NCI-H1048 (cell line): ENCODE measurements at places on chromosomes 11 and 22.

DNA sequence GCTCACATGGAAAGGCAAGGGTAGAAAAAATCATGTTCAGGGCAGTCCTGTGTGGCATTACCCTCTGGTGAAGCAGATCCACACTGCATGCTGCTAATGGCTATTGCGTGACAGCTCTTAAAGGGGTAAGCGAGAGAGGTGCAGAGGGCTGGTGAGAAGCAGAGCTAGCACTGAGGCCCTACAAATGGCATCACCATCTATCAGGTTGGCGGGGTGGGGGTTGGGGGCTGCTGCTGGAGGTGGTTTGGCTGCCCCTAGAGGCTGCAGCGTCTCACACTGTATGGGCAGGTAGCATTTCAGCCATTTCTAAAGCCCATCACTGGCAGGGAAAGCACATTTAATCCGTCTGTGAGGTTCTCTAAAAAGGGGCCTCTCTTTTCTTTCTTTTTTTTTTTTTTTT is 16.9 kb upstream of the TMA7B start:
- no peak for DNase-seq

DNA sequence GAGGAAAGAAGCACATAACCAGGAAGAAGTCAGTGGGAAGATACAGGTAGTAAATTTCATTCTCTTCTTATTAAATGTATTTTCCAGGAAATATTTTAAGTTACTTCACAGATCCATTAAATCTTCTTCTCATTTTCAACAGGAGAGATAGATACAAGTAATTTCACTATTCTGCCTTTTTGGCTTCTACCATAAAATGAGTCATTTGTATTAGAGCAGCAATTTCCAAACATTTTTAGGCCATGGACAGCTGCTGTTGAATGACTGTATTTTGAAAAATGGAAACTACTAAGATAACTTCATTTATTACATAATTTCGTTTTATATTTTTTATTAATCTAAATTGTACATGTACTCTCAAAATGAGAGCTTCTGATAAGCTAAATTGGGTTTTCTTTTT is 809.6 kb upstream of the API5 start:
- no peak for DNase-seq

DNA sequence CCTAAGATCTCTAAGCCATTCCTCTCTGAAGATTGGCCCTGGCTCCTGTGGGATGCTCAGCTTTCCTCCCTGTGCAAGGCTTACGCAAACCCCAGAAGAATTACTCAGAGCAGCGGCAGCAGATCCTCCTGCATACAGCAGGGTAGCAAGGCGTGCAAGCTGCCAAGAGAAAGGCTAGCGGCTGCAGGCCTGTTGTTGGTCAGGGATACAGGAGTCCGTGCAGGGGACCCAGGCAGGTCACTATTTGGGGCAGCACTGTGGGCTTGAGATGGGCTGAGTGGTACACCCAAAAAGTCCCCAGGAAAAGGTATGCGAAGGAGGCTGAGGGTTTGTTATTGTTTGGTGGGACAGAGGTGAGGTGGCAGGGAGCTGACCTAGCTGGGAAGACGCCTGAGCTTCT is 1.5 kb downstream of the GLB1L2 start:
- no peak for DNase-seq

GRCh38 chr11:130827451-130828377 is 88.6 kb downstream of the SNX19 start:
- no peak for DNase-seq

DNA sequence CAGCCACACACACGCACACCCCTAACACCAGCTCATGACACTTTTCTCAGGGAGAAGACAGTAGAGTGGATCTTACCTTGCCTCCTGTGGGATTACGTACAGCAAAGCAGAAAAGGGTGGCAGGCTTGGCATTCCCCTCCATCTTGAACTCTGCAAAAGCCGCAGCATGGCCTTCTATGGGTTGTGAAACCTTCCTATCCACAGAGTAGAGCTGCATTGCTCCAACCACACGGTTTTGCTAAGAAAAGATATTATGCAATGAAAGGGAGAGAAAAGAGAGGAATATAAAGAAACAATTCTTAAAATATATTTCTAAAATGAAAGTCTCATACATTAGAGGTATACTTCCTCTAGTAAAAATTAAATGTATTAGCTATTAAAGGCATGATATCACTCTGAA is 48.8 kb downstream of the CLTCL1 start:
- DNase-seq: no peak

DNA sequence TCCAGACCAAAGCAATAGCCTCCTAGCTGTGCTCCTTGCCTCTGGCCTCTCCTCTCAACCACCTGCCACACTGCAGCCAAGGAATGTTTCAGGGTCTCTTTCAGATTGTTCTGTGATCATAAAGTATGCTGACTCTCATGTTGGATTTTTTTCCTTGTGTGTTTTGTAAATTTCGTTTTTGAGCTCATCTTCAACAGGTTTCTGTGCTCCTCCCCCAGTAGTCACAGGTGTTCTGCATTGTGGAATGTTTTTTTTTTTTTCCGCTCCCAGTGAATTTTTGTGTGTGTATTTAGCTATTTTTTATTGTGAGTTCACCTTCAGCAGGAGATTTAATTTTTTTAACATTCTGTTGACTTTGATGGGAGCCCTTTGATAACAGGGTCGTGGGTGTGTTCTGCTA is 153.7 kb downstream of the MYO18B start:
- no peak for DNase-seq

DNA sequence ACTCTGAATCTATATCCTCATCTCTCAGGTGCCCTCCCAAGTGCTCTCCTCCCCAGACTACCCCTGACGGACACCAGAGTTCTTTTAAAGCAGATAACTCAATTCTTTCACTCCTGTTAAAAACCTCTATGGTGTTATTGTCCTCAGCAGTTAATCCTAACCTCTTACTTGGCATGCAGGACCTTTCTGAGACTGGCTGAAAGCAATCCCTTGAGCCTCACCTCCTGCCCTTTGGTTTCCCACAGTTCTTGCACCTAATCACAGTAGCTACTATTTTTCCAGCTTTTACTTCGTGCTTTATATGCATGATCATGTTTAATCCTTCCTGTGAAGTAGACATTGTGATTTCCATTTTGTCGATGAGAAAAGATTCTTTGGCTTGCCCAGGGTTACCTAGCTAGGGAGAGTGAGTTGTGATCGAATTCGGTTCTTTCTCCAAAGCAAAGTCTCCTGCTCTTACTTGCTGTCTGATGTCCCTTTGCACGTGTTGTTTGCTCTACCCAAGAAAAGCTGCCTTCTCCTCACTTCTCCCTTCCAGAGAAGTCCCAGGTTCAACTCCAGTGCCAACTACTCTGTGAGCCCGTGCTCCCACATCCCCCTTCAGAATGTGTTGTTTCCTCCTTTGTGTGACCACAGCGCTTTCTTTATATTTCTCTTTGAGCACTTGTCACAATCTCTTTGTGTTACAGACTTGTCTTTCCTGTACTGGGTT is 2.1 kb downstream of the UBE2L3 start:
- DNase-seq: no peak

DNA sequence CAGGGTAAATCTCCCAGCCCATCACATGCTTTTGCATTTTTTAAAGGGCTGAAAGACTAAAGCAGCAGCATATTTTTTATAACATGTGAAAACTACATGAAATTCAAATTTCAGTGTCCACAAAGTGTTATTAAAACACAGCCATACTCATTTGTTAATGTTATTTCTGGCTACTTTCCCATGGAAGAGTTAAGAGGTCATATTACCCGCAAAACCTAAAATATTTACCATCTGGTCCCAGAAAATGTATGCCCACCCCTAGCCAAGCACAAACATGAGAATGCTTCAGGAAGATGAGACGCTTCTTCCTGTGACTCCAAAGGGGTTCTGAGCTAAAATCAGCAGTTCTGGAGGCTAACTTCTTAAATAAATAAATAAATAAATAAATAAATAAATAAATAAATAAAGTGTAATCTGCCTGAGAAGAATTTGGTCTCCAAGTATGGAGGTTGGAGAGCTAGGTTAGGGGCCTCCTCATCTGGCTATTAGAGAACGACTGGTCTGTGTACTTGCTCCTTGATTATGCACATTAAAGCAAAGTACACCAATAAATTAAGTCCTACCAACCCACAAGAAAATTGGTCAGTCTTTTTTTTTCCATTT is 9.7 kb downstream of the IMMP1L start:
- no peak for DNase-seq

DNA sequence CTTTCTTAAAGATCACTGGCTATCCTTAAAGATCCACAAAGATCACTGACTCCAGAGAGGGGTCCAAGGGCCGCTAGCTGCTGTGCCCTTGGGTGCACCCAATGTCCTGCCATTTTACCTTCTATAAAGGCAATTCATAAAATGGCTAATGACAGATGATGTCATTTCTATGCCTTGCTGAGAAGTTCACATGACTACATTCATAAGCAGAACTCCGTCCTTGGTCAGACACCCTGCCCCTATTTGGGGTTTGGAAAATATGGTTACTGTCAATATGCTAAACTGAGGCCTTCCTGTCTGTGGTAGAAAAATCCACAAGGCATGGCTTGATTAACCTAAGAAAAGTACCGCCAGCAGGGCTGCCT is 60.9 kb upstream of the BMAL1 start:
- DNase-seq: no peak

- DNase-seq: no peak
Observed at GRCh38 chr11:41784513-41785335, 325.3 kb upstream of the LRRC4C start.

GRCh38 chr22:32996702-32997101 is 61.5 kb downstream of the SYN3 start:
- no peak for DNase-seq

GRCh38 chr11:76623171-76623883 is 47.2 kb downstream of the LRRC32 start:
- no peak for DNase-seq

DNA sequence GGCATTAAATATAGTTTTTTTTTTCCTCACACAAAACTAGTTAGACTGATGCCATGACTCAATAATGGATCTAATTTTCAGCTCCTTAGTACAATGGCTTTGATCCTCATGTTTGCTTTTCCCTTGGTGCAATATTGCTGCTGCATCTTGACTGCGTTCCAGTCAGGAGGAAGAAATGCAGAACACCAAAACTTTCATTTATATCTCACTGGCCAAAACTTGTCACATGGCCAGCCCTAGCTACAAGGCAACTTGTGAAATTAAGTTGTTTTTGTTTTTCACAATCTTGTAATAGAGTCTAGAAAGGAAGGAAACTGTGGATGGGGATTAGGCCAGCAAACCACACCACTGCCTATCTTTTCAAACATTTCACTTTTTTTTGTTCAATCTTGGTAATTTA is 36.7 kb downstream of the SMC1B start:
- no peak for DNase-seq

DNA sequence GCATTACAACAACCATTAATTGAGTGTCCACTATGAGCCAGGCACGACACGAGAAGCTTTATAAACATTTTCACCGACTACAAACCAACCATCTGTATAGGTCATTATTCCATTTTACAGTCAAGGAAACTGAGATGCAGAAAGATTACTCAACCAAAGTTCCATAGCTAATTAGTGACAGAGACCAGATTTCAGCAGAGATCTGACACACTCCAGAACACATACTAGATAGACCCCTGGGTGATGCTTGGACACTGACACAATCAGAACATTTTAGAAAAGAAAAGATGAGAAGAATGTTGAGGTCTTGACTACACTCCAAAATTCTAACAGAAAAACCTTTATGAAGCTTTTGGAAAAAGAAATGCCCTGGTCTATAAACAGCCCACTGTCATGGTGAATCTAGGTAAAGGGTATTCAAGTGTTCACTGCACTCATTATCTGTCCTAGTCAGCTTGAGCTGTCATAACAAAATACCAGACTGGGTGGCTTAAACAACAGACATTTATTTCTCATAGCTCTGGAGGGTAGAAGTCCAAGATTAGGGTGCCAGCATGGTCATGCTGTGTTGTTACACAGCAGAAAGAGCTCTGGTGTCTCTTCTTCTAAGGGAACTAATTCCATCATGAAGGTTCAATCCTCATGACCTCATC is 89.0 kb downstream of the RELT start:
- no peak for DNase-seq

GRCh38 chr11:134669796-134670195 is 257.8 kb upstream of the B3GAT1 start:
- DNase-seq: no peak

DNA sequence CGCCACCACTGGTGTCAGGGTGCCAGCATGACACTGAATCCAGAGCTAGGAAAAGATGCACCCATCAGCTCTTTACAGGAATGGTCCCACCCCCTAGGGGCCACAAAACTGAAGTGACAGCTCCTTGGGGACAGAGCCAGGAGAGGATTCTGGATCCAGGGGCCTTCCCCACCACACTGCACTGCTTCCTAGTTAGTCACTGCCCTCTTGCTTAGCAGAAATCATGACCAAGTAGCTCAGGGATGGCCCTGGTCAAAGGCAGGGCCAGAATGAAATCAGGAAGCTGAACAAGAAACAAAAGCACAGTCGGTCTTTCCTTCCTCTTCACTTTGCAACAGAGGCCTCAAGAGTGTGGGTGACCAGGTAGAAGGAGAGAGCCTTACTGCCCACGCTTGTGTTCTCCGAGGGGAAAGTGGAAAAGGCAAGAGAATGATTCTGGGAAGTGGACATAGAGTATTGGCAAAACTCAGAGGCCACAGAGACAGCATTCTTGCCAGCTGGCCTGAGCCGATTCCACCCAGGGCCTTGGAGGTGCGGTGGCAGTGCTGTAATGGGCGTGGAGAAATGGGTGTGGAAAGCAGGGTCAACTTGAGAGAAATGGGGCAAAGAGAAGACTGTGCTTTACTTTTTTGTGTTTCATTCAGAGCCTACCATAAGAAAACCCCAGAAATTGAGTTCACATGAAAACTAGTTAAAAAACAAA is 39.8 kb downstream of the KCNJ1 start:
- DNase-seq: no peak
